Left lobe of liver (tissue), 2 donors: ENCODE measurements at places on chromosomes 7 and 10. TPM values are rescaled to one million over a fixed set of nuclear protein-coding genes. Genes with fewer than 3 reads are reported as not detected.

The OPN4 gene
- total RNA-seq, result not detected

The KAZALD1 gene
- 0.78 TPM for total RNA-seq

The CDC14C gene
- not detected for total RNA-seq

The DDX56 gene
- 32.9 TPM for total RNA-seq

The FOXI2 gene
- total RNA-seq, result not detected

The EVX1 gene
- total RNA-seq, result not detected

The GPR26 gene
- not detected for total RNA-seq

The ETV1 gene
- total RNA-seq, result 8.4 TPM

The HOGA1 gene
- total RNA-seq, result 66.2 TPM

The CYP17A1 gene
- 3.7 TPM for total RNA-seq

The BRAT1 gene
- total RNA-seq, result 15.6 TPM

The STRIP2 gene
- 0.96 TPM for total RNA-seq

The GSDME gene
- 4.8 TPM for total RNA-seq

The SFTPA1 gene
- 4.6 TPM for total RNA-seq

The SFXN2 gene
- 25.5 TPM for total RNA-seq

The SLC39A12 gene
- total RNA-seq, result 0.08 TPM

The MINDY4 gene
- 2.3 TPM for total RNA-seq

The SLC13A1 gene
- total RNA-seq, result 0.13 TPM

The WDR86 gene
- 0.28 TPM for total RNA-seq

The APBB1IP gene
- total RNA-seq, result 16.1 TPM

The VAX1 gene
- total RNA-seq, result not detected

The DNAH11 gene
- 1.7 TPM for total RNA-seq

The FAM25C gene
- total RNA-seq, result not detected

The FEZF1 gene
- not detected for total RNA-seq

The CTBP2 gene
- total RNA-seq, result 5.8 TPM

The AKR1C3 gene
- 327 TPM for total RNA-seq

The GNGT1 gene
- not detected for total RNA-seq

The FAM237B gene
- not detected for total RNA-seq

The HYAL4 gene
- not detected for total RNA-seq

The ST8SIA6 gene
- 1.8 TPM for total RNA-seq

The ELN gene
- total RNA-seq, result 8.1 TPM

The SPDYE1 gene
- not detected for total RNA-seq

The NEUROG3 gene
- total RNA-seq, result not detected

The ANKRD61 gene
- total RNA-seq, result not detected

The CPA2 gene
- 1.9 TPM for total RNA-seq

The SMKR1 gene
- total RNA-seq, result not detected

The UCMA gene
- not detected for total RNA-seq

The PNLIPRP3 gene
- not detected for total RNA-seq

The NPY gene
- total RNA-seq, result not detected

The PRSS37 gene
- not detected for total RNA-seq

The TYW1B gene
- 1.5 TPM for total RNA-seq

The CLDN4 gene
- 1.7 TPM for total RNA-seq

The TLX1 gene
- 1.3 TPM for total RNA-seq

The SLC26A3 gene
- 0.93 TPM for total RNA-seq

The DDIT4 gene
- 162 TPM for total RNA-seq

The DAGLB gene
- total RNA-seq, result 17.9 TPM

The ABCC2 gene
- total RNA-seq, result 254 TPM

The ASIC3 gene
- total RNA-seq, result 2.2 TPM

The STAG3 gene
- total RNA-seq, result 3.1 TPM

The LRRC17 gene
- 0.83 TPM for total RNA-seq

The MDFIC gene
- 8.0 TPM for total RNA-seq

The MYH16 gene
- not detected for total RNA-seq

The PMPCB gene
- total RNA-seq, result 41.8 TPM

The PNLIP gene
- total RNA-seq, result 3.1 TPM

The MRC1 gene
- 30.9 TPM for total RNA-seq

The DPP6 gene
- total RNA-seq, result not detected

The PHKG1 gene
- 0.78 TPM for total RNA-seq

The CAV1 gene
- total RNA-seq, result 9.3 TPM
